Motor neuron (in vitro differentiated cells): ENCODE measurements at places on chromosomes 1 and 21.
A peak's percentile ranks its signal among the peaks of the same experiment; 100 is the strongest.

DNA sequence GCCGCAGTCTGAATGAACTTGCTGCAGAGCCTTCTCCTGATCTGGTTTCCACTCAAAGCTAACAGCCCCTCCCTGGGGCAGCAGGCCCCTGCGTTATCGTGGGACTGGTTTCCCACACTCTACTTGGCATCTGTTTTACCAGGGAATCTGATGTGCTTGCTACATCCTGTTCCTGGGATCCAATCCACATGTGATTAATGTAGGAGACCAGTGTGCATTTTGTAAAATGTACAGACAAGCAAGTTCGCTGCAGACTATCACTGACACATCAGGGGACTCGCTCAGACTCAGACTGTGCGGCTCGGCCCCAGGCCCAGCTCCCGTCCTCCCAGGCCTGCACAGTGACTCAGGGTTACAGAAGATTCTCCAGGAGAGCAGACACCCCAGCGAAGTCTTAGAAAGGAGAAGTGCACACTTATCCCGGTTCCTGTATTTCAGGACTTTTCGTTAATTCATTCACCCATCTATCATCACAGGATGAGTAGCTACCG lies 340.1 kb downstream of the MATN1 start:
- no peak for ATAC-seq

GRCh38 chr1:225260319-225260718 lies 167.5 kb downstream of the LBR start:
- no peak for ATAC-seq

GRCh38 chr1:2803086-2803930 lies 1.8 kb upstream of the TTC34 start:
- ATAC-seq: no peak

DNA sequence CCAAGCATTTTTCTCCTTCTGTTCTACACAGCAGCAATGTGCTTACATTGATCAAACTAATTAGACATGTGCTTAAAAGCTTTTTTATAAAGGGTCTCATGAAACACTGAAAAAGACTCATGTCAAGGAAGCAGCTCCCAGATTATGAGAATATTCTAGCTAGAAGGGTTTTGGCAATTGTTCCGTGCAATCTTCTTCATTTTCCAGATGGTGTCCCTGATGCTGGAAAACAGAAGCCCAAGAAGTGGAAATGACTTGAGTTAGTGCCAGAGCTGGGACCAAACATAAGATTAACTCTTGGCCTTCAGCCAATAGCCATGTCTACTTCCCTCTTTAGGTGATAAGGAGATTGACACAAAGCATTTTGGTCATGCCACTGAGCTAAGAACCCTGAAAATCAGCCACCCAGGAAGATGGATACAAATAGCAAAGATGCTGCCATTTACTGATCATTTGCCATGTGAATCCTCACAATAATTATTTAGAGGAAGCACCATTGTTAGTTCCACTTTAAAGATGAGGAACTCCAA lies 110.8 kb downstream of the MATN1 start:
- ATAC-seq: no peak

- ATAC-seq: no peak
Observed at GRCh38 chr1:73755649-73756048, 442.3 kb downstream of the LRRIQ3 start.

GRCh38 chr1:164240081-164240480 lies 318.9 kb upstream of the PBX1 start:
- ATAC-seq: no peak

DNA sequence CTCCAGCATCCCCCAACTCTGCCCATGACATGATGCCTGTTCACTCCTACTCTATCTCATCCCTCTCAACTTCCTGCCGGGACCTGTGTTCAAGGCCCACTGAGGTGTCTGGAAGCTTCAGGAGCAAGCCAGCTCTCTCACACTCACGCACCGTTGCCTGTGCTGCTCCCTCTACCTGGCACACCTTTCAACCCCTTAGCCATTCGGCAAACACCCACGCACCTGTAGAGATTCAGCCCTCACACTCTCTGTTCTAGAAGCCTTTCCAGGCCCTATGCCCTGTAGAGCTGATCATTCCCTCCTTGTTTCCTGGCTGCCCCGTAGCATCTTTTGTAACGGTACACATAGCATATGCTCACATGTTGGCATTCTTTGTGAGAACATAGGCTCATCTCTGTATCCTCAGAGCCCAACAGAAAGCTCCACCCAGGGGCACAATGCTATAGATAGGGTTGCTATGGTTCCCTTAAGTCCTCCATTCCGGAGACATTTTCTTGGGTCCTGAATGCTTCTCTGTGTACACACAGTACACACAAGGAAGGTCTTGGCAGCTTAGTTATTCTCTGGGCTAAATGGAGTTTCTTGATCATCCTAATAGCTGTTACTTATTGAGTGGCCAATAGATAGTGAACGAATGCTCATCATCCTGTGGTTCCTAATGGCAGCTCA lies 1.3 kb downstream of the C8B start:
- peak; percentile 80 for ATAC-seq

DNA sequence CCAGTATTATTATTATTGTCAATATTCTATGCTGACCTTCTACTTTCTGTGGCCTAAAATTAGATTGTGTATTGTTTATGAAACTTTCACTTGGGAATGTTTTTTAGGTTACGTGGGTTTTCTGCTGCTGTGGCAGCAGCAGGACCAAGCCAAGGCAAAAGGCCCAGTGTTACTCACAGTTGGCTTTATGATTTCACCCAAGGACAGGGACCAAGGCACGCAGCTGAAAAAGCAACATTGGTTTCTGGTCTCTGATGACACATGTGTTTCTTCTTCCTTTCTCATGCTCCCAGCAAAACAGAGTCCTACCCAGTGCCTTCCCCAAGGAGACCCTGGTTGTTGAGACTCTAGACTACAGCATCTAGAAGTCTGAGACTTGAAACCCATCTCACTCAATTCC lies 413.7 kb downstream of the SETD4 start:
- ATAC-seq: no peak

- ATAC-seq: no peak
Observed at GRCh38 chr1:247906504-247907047, 11.2 kb downstream of the OR2W3 start.

DNA sequence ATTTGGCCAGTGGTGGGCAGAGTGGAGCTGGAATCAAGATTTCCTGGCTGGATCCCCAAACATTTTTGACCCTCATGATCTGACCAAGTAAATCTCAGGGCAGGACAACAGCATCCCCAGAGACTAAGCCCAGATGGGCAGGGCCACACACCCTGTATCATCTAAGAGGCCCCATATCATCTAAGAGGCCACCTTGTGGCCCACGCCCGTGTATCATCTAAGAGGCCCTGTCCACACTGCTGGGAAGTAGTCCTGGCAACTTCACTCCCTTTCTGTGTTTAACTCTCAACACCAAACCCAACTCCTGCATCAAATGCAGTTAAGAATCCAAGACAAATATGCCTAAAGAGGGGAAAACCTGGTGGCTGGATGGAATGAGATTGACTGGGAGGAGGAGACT lies 81.6 kb upstream of the SSX2IP start:
- no peak for ATAC-seq

GRCh38 chr1:168628807-168629206 lies 52.4 kb downstream of the XCL1 start:
- no peak for ATAC-seq

GRCh38 chr1:160733898-160734297 lies 5.1 kb upstream of the SLAMF7 start:
- ATAC-seq: peak; percentile 31

- ATAC-seq: peak; percentile 66
Observed at GRCh38 chr1:20732588-20733359, at the start of gene SH2D5. TSS of gene SH2D5 (minus strand) at chr1:20732703. CDS start at chr1:20728044, 4,659 bp downstream.

DNA sequence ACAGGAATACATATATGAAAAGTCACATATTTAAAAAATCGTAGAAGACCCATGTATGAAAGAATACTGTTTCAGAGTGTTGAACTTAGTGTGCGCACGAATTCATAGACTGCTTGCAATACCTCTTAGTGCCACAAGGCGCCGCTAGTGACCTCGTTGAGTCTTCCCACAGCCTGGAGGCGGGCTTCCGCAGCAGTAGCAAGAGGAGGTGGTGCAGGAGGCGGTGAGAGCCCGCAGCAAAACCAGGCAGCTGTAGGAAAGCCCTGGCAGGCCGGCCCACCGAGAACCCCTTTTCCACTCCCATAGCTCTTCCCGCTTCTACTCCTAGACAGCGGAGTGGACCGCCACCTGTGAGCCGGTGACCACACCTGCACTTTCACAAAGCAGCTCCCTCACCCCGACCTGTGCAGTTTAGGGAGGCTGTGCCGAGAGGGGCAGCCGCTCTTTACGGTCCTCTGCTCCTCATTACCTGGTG lies 23.5 kb downstream of the MTARC1 start:
- ATAC-seq: peak; percentile 75

DNA sequence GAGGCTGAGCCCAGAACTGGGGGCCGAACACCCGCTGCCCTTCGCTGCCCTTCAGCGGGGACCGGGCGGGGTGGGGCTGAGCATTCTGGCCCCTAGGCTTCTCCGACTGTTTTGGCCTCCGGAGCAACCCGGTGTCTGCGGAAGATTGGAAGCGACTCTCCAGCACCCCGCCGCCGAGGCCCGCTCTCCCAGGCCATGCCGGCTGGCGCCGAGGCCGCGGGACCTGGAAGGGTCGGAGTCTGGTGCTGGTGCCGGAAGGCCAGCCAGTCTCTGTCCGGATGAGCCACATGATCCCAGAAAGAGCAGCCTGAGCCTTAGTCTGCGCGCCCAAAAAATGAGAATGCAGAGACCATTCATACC lies 272.0 kb downstream of the FOXD2 start:
- ATAC-seq: peak; percentile 30

GRCh38 chr1:182549346-182549745 lies 39.7 kb downstream of the RNASEL start:
- no peak for ATAC-seq

DNA sequence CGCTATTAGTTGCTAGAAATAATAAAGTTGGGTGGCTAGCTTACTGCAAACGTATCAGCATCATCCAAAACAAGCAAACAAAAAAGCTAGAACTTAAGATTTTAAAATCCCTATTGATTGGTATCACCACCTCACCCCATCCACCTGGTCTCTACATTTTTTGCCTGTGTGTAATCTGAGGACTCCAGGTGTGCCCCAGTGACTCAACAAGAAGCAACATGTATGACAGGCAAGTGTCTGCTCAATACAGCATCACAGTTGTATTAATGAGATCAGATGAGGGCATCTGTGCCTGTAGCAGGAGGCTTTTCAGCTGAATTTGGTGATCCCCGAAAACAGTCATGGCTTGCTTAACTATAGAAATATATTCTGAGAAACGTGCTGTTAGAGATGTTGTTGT lies 14.6 kb upstream of the PAPPA2 start:
- no peak for ATAC-seq

- ATAC-seq: peak; percentile 9
Observed at GRCh38 chr1:206693029-206693428, 8.3 kb downstream of the MAPKAPK2 start.

DNA sequence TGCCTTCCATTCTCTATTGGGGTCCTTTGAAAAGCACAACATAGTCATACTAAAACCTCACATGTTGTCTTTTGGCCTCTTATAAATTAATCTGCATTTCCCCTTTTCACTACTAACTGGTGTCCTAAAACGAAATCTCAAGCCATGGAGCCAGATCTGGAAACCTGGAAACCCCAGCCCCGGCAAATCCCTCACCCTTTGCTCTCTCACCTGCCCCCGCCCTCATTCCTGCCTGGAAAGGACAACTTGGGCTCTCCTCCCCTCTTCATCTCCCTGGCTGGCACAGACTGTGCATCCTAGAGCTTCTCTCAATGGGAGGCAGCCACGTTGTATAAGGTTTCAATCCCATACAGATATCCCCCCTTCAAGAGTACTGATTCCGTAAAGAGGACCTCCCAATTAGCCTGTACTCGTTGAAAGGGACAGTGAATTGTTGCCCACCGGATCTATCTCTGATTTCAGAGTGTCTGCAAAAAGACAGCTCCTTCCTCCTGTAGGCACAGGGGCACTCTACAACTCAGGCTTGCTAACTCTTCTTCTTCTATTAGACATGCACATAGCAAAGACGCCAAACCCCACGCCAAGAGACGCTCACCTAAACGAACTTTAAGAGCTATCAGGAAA lies 1.4 kb downstream of the DUSP10 start:
- ATAC-seq: no peak

GRCh38 chr1:53142226-53142853 lies at the start of gene SLC1A7:
TSS of gene SLC1A7 (minus strand) at chr1:53142638. CDS start at chr1:53142449, 189 bp downstream.
- no peak for ATAC-seq

- no peak for ATAC-seq
Observed at GRCh38 chr21:15164678-15165303, 100.0 kb upstream of the NRIP1 start.

GRCh38 chr1:85047472-85048295 lies 616 bp downstream of the MCOLN3 start:
- peak; percentile 84 for ATAC-seq

- ATAC-seq: no peak
Observed at GRCh38 chr1:1847061-1847850, 43.6 kb downstream of the GNB1 start.

GRCh38 chr1:213186168-213186567 lies 135.1 kb downstream of the RPS6KC1 start:
- no peak for ATAC-seq

DNA sequence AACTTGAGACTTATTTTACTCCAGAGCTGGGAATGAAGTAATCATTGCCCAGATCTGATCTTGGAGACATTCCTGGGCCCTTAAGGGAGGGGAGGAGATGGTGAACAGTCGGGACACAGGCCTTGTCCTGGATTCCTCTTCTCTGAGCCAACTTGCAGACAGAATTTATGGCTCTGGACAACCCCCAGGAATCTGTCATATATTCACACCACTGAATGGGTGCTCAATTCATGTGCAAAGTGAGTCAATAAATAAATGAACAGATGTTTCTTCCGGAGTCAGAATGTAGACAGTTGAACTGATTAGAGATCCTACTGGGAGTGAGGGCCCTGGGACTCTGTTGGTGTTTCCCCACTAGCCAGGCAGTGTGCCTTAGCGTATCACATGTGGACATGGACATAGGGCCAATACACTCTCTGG lies 2.6 kb downstream of the TUFT1 start:
- ATAC-seq: peak; percentile 1

DNA sequence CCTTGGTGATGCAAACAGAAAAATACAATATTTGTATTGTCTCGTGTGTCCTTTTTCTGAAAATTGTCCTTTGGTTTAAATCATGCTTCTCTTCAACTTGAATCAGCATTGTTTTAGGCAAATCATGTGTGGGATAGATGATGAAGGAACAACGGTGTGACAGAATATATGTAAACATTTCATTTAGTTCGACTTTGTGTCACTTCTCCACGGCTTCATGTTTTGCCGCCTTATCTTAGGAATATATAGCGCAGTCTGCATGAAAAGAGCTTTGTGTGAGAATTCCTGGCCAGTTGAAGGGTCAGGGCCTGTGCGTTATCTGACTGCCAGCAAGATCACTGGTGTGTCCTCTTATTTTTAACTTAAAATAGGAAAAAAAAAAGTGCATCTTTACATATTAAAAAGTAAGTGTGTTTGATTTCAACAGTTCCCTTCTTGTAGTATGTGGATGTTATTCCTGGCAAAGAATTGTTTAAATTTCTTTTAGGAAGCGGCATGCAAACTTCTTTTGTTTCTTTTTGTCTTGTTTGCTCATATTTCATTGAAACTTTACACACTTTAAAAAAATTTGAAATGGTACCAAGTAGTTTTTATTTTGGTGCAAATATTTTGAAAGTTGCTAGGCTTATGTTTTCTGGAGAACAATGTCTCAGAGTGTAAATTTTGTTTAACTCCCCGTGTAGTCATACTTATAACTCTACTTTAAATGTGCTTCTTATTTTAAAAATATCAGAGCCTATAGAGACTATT lies 465.2 kb downstream of the USP25 start:
- ATAC-seq: no peak

- no peak for ATAC-seq
Observed at GRCh38 chr1:80250573-80251168, 1244.1 kb upstream of the ADGRL4 start.
